Putamen (tissue), 1 donor: ENCODE measurements at places on chromosomes 11 and 22.

- no peak for DNase-seq
Measured at GRCh38 chr11:12445001-12445400, 67.6 kb downstream of the PARVA start.

GRCh38 chr22:29606320-29606719, 2.9 kb downstream of the NF2 start:
- no peak for DNase-seq

DNA sequence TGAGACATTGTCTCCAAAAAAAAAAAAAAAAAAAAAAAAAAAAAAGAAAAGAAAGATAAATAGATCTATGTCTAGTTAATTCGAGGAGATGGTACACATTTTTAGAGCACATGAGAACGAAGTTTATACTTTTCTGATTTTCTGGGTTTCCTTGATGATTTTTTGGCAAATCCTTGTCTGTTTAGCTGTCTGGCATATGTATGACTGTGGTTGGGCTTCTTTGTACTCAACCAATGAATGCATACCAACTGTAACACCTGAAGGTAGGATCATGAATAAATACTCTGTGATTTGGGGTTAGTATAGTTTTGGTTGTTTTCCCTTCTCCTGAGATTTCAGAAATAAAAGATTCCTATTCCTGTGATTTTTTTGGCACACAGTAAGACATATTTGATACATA, 63.1 kb downstream of the ARHGEF12 start:
- no peak for DNase-seq

DNA sequence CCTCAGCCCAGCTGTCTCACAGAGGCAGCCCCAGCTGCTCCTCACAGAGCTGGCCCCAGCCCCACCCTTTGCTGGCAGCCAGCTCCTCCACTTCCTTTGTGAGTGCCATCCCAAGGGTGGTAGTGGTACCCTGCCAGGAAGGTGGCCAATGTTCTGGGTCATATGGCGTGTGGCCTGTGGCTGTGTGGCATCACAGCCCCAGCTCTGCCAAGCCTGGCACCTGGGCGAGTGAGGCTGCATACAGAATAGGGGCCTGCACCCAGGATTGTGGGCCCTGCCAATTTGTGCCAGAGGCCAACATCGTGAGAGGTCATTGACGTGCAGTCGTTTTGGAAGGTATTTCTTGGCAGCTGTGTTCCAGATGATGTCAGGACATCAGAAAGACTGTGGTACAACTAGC, 10.7 kb downstream of the TUB start:
- DNase-seq, result no peak

GRCh38 chr22:47221840-47222615, 459.6 kb downstream of the TBC1D22A start:
- DNase-seq, result no peak

- no peak for DNase-seq
Measured at GRCh38 chr11:74570266-74571061, 21.9 kb upstream of the POLD3 start.

DNA sequence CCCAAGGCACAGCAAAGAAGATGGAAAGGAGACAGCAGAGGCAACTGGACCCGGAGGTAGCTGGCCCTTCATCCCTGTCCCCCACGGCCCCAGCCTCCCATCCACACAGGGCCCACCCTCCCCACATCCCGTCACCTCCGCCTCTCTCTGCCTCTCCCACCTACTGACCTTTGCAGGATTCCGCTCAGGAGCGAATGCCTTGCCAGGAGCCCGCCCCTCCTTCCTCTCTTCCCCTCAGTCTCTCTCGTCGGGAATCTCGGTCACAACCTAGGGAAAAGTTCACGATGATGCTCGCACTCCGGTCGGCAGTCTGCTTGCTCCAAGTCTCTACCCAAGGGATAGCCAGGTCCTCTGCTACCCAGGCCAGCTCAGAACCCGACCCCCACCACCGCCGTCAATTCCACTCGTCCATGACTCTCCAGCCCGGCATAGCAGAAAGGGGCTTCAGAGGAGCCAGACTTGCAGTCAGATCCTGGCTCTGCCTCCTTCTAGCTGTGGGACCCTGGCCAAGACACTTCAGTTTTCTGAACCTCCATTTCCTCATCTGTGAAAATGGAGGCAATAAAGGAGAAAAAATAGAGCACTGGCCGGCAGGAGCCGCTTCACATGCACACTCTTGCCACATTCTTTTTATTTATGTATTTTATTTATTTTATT, 10.2 kb downstream of the AHNAK start:
- no peak for DNase-seq

GRCh38 chr22:44917372-44918165, 92.2 kb downstream of the PHF21B start:
- no peak for DNase-seq

DNA sequence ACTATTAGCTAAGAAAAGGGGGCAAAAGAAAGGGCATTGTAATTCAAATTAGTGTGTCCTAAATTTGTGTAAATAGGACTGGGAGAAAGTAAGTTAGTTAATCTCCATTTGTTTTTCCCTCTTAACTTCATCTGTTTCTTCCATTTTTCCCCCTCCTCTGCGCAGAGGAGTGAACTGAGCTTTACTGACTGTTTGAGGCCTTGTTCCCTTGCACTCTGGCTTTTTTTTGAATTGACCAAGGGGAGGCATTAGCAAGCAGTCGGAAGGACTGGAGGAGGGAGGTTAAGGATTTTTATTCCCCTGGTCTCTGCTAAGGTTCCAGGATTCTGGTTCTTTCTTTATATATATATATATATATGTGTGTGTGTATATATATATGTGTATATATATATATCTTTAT, 15.2 kb upstream of the FANCF start:
- DNase-seq, result no peak

DNA sequence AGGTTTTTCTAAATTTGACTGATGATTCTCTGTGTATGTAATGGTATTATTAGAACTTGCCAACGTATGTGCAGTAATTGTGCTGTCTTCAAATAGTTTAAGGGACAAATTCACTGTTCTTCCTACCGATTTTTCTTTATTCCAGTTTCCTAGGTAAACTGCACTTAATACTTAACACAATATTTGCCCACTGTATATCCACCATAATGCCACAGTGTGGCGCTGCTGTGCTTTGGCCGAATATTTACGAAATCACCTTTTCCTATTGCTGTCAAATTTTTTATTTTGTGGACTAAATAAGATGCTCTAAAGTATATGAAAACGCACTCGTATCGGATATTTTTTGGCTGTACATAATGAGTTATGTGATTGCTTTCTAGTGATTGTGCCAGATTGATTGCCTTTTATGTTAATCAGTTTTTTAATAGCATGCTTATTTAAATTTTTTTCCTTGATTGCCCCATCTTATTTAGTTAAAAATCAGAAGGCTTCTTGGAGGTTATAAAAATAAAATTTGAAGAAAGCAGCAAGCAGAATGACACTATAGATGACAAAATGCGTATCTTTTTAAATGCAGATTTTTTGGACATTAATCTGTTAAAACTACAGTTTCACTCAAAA, 10.5 kb downstream of the AASDHPPT start:
- DNase-seq, result peak; percentile 50

GRCh38 chr11:95556011-95556341, 233.6 kb downstream of the FAM76B start:
- no peak for DNase-seq

DNA sequence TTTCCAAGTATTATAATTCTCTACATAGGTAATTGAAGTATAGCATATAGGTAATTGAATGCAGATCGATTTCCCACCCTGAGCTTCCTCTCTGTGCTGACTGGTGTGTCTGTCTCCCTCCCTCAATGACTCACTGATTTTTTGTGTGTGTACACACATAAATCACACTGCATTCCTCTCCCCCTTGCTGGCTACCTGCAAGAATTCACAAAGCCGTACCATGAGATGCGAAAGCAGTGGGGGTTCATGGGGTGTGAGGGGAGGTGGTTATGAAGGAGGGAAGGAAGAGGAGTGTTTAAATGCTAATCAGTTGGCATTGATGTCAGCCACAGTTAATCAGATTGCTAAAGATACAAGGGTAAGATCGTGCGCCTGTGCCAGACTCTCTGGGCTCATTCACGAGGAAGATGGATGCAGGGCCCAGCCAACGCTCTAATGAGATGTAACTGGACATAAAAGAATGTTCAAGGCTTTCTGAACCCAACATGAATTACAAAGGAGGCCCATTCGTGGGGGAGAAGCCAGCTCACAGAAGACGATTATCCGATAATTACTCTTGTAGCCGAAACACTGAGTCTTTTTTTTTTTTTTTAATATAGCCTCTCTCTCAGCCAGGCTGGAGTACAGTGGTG, 107.4 kb downstream of the SEZ6L start:
- no peak for DNase-seq

DNA sequence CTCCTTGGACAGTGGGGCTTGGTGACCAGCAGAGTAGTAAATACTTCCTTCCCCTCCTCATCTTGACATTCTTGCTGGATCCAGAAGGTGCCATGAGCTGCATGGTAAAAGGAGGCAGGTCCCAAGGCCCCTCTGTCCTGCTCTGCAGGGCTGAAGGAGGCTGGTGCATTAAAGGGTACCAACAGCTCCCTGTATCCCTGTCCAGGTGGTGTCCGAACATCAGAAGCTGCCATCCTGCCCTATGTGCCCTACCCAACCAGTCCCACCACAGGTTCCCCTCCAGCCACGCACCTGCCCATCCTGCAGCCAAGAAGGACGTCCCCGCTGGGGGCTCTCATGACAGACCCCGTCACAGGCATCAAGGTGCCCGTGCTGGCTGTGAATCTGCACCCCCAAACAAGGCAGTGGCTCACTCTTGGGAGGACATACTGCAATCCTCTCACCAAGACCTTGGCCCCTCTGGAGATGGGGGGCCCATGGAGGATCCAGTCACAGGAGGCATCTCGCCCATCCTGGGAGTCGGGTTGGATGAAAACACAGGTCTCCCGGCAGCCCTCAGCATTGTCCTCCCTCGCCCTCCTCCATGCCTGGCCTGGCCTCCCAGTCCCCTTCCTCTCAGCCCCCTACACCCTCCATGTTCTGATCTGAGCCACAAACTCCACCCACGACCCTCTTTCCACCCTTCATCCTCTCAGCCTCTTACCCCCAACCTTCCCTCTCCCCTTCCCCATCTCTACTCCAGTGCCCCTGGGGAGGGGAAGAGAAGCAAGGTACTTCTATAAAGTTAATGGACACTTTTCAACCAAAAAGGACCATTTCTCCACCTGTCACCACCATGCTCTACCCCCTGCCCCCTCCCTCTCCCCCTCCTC, 55.1 kb downstream of the BTG4 start:
- no peak for DNase-seq

GRCh38 chr11:92867913-92868619, 101.4 kb upstream of the MTNR1B start:
- no peak for DNase-seq

- DNase-seq, result peak; percentile 50
Measured at GRCh38 chr22:47154621-47155081, 392.2 kb downstream of the TBC1D22A start.

DNA sequence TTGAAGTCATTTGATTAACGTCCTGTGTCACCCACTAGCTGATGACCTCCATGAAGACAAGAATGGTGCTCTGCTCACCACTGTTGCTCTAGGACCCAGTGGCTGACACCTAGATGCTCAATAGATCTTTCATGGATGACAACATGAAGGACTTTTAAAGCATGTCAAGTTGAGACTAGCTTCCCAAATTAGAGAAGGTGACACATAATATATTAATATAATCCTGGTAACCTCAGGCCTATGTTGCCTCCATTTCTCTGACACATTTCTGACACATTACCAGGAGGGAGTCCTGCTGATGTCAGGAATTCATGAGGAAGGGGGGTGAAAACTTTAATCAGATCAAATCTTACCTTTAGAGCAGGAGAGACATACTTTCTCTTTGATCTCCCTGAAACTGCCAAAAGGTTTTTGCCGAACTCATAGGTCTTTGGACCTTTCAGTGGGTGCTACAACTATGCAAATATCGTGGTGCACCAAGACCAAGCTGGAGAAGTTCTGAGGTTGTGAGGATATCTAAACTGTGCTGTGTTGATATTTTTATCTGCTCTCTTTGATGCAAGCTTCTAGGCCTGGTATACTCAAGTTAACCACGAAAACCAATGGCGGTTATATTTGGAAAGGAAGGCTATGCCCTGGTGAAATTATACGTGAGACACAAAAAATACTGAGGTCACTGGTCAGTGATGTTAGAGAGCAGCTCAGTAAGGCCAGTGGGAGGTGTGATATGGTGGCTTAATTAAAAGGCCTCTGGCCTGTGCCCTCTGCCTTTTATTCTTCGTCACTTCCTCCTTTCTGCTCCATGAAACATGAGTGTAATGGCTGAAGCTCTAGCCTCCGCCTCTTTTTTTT, 13.2 kb upstream of the AMPD3 start:
- DNase-seq, result no peak

DNA sequence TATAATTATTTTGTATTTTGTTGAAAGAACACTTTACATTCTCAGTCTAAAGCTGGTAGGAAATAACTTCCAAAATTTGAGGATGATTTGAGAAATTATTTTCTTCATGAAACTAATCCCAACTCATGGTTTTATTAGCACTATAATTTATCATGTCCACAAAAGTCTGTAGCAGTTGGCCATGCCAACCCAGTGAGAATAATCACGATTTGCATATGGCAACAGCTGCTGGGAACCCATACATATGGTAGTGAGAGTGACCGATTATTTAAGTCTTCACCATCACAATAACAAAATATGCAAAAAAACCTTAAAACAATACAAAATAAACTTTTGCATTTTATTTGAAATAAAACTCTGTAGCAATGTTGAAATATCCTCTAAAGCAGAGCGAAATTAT, 445.9 kb upstream of the ANO3 start:
- no peak for DNase-seq

GRCh38 chr11:71251761-71252268, 562 bp downstream of the SHANK2 start:
- no peak for DNase-seq

DNA sequence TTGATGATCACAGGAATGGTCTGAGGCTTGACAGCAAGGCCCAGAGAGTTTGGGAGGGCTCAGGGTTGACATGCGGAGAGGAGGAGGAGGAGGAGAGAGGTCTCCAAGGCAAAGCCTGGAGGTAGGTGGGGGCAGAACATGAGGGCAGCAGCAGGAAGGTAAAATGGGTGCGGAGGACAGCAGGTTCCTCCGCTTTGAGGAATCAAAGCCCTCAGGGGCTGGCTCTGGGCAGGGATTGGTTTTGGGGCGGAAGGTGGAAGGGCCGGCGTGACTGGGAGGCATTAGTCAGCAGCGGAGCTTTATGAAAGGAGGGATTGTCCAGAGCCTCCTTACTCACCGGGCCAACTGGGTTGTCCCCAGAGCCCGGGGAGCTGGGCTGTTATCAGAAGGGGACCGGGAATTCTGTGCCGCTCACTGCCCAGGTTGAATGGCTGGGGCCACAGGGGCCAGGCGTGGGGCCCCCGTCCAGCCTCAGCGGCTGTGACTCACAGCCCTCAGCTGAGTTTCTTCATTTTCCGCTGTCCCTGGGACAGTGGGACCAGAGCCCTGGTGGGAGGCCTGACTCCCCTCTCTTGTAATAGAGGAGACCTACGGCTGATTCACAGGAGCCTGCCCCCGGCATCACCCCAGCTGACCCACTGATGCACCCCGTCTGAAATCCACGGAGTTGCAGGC, 36.2 kb downstream of the LIF start:
- no peak for DNase-seq

GRCh38 chr11:92751594-92751993, 217.9 kb upstream of the MTNR1B start:
- no peak for DNase-seq

- no peak for DNase-seq
Measured at GRCh38 chr11:58905011-58905720, 34.1 kb upstream of the GLYATL1 start.
